Sigmoid colon (tissue), 7 donors: ENCODE measurements at places on chromosomes 6 and 20. TPM values are rescaled to one million over a fixed set of nuclear protein-coding genes. Genes with fewer than 3 reads are reported as not detected.

DNA sequence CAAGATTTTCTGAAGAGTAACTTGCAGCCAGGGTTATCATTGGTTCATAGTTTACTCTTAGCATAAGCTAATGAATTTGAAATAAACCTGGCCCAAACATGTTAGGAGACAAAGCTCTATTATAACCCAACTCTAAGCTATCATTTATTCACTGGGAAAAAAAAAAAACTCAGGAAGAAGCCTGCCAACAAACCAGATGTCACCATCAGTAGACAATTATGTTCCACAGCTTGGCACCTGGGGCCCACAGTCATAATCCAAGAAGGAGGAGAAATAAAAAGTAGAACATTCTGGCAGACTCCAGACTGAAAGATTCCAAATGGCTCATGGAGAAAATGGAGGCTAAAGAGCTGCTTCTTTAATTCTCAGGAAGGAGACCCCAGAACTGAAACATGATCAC is 100.0 kb upstream of the CNR1 start:
- H3K36me3 ChIP-seq = no peaks in the 10 kb centered on the region
- no peak for DNase-seq
- H3K27ac ChIP-seq = no peak overlapping the region
- H3K4me3 ChIP-seq = no peak overlapping the region
- H3K4me1 ChIP-seq = peaks cover 9% of the 10 kb centered on the region

DNA sequence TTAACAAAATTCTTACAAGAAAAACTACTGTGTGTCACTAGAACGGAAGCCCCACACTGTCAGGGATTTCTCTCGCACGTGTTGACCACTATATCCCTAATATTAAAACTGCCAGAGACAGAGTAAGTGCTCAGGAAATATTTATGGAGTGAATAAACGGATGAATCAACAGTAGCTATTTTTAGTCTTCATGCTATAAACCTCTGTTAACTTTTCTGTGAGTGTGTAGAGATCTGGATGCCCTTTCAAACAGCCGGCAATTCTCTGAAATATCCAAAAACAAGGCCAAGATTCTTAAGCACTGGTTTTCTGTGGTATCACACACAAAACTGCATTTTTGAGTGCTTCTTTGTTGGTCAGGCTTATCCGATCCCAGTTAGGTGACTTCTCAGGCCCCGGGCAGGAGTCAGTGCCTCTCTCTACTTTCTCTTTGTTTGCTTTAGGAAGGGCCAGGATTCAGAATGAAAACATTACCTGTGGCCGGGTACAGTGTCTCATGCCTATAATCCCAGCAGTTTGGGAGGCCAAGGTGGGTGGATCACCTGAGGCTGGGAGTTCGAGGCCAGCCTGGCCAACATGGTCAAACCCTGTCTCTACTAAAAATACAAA is 15.7 kb downstream of the ATP9A start:
- no peak overlapping the region for H3K4me3 ChIP-seq
- H3K27me3 ChIP-seq = no peaks in the 10 kb centered on the region
- H3K36me3 ChIP-seq = no peaks in the 10 kb centered on the region
- peak overlapping the region; percentile 75 for H3K27ac ChIP-seq

DNA sequence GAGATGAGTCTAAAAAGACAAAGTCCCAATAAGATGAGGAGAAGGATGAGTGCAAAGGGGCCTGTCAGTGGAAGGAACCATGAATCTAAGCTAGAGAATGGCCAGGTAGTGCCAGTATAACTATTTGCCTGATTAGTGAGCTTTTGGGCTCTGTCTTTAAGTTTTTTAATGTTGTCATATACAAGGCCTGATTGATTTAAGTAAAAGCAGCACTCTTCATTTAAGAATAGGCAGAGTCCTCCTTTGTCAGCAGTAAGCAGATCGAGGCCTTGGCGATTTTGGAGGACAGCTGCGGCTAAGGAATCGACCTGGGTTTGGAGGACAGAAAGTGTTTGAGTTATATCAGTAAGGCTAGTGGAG is 753.4 kb upstream of the ADGRB3 start:
- H3K36me3 ChIP-seq = no peaks in the 10 kb centered on the region
- H3K27ac ChIP-seq = no peak overlapping the region
- no peak overlapping the region for H3K4me3 ChIP-seq
- H3K27me3 ChIP-seq = no peaks in the 10 kb centered on the region
- no peak for DNase-seq

DNA sequence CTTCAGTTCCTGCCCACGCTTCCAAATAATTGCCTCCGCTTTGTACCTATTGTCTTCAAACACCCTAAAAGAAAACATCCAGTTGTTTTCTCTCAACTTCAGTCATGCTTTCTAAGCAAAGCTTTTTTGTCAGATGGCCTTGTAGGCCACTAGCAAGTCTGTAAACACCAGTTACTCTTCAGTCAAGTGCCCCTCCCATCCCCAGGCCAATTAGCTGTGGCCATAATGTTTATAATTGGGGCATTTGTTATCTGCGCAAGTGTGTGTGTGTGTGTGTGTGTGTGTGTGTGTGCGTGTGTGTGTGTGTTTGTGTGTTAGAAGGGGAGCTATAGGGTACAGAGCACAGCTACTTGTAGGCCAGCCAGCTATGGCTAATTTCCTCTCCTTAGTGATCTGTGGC is 272.4 kb upstream of the MARCKS start:
- no peak overlapping the region for H3K4me3 ChIP-seq
- no peaks in the 10 kb centered on the region for H3K36me3 ChIP-seq
- no peaks in the 10 kb centered on the region for H3K4me1 ChIP-seq

DNA sequence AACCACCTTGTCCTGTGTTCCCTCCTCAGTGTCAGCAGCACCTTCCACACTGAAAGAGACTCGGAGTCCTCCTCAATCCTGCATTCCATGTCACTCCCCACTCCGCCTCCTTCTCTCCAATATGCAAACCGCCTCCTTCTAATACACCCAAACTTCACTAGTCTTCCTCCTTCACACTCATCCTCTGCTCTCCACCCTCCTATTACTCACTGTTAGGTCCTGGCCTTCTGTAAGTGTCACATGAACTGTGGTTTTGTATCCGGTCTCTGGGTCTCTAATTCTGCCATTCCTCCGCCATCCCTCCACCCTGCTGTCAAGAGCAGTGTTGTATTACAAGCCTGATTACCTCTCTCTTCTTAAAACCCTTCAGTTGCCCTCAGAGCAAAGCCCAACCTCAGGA is 200.5 kb upstream of the CDYL start:
- no peaks in the 10 kb centered on the region for H3K36me3 ChIP-seq
- no peaks in the 10 kb centered on the region for H3K27me3 ChIP-seq
- H3K4me3 ChIP-seq = no peak overlapping the region

GRCh38 chr6:47810885-47811284 is 29.1 kb downstream of the OPN5 start:
- no peaks in the 10 kb centered on the region for H3K36me3 ChIP-seq
- no peak overlapping the region for H3K4me3 ChIP-seq
- H3K27me3 ChIP-seq = no peaks in the 10 kb centered on the region

- peaks cover 8% of the 10 kb centered on the region for H3K4me1 ChIP-seq
- no peak overlapping the region for H3K27ac ChIP-seq
- H3K27me3 ChIP-seq = no peaks in the 10 kb centered on the region
- H3K36me3 ChIP-seq = peaks cover 9% of the 10 kb centered on the region
- no peak for DNase-seq
- no peak overlapping the region for H3K4me3 ChIP-seq
Measured at GRCh38 chr6:33738879-33739278, 7.8 kb downstream of the IP6K3 start.

GRCh38 chr6:118621799-118622470 is 29.5 kb downstream of the CEP85L start:
- H3K27ac ChIP-seq = no peak overlapping the region
- H3K4me3 ChIP-seq = no peak overlapping the region
- H3K27me3 ChIP-seq = no peaks in the 10 kb centered on the region
- H3K36me3 ChIP-seq = no peaks in the 10 kb centered on the region
- DNase-seq = no peak
- no peaks in the 10 kb centered on the region for H3K4me1 ChIP-seq

DNA sequence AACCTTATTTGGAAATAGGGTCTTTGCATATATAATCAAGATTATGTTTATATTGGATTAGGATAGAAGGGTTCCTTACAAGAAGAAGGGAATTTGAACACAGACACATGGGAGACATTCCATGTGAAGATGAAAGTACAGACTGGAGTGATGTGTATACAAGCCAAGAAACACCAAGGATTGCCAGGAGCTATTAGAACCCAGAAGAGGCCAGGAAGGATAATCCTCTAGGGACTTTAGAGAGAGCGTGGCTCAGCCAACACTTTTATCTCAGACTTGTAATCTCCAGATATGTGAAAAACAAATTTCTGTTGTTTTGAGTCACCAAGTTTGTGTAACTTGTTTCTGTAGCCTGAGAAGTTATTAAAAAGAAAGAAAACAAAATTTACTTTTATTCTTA is 1173.9 kb upstream of the CITED2 start:
- no peak for DNase-seq
- no peaks in the 10 kb centered on the region for H3K36me3 ChIP-seq
- H3K4me3 ChIP-seq = no peak overlapping the region
- no peaks in the 10 kb centered on the region for H3K4me1 ChIP-seq

SIRPB1 gene
- total RNA-seq = 0.36 TPM

POM121L2 gene
- not detected for total RNA-seq

PDE7B gene
- 9.2 TPM for total RNA-seq

RNF144B gene
- total RNA-seq = 9.4 TPM

CDSN gene
- total RNA-seq = not detected
